ENCODE measurements at places on chromosomes 5 and 9.

- peak; percentile 23 for DNase-seq
Measured at GRCh38 chr9:17057729-17058128, 77.1 kb upstream of the CNTLN start.

DNA sequence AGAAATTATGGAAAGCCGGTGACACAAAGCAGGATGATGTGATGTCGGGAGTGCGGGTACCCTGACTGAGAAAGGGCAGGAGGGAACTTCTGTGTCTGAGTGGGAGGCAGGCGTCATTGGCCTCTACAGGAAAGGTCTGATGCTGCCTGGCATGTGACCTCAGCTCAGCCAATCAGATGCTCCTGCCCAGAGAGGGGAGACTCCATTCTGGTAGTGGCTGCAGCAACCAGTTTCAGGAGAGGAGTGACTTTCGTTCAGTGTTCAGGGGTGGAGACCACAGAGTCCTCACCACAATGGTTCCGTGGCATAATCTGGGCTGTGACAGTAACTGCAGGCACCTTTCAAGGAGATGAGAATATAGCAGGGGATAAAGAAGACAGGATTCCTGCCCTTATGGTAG, 6.7 kb upstream of the SFXN1 start:
- DNase-seq: no peak

DNA sequence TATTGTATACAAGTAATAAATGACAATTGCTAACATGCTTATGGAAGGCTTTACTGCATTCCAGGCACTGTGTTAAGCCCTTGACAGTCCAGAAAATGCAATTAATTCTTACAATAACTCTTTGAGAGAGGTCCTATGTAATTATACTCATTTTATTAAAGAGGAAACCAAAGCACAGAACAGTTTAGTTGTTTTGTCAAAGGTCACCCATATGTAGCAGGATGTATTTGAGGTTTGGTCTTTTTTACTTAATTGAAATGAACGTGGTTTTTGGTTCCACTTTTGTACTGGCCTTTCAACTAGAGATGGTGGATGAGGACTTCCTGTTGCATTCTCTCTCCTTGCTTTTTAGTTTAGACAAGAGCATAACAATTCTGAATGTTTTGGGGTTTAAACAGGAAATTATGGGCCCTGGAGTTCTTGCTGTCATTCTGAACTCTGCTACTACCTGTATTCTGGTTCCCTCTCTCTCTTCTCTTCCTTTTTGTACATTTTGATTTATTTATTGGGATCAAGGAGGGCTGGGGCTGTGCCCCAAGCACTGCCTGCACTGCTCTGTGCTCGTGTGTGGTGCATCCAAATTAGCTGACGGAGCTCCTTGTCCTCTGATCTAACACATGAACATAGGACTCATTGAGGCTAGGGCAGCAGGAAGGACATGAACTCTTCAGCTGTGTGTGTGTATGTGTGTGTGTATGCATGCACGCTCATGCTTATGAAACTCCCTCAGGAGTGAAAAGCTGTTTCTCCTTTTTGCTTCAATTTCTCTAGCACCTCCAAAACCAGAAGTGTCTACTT, 47.4 kb downstream of the SLC28A3 start:
- no peak for DNase-seq

GRCh38 chr5:153746440-153746839, 256.0 kb downstream of the GRIA1 start:
- DNase-seq: no peak

DNA sequence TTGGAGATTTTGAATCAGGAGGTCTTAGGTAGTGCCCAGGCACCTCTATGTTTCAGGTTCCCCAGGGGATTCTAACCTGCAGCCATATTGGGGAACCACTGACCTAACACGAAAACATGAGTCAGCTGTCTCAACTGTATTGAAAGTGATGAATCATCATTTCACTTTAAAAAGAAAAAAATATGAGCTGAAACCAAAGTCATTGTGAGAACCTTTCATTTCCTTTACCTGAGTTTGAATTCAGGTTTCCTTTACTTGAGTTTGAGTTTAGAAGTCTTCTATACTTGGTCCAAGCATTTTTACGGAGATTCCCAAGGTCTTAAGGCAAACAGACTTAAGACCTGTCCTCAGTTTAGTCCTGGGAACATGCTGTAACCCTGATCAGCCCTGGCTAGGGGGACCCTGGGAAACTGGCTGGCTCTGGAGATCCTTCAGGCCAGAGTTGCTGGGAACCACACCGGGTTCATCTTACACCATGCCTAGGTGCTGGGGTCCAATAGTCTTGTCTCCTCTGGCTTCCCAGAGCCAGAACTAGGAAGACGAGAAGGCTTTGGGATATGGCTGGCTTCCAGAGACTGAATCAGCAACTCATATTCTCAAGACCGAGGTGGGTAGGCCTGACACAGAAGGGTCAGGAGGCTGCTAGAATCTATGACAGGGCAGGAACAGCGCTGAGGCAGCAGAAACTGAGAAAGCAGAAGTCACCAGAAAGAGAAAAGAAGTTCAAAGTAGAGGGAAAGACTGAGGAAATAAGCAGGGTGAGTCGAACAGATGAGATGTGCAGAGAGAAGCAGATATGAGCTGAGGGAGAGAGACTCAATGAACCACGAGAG, 16.4 kb upstream of the PDCD1LG2 start:
- no peak for DNase-seq

GRCh38 chr5:2000591-2000990, 117.9 kb upstream of the IRX4 start:
- no peak for DNase-seq

DNA sequence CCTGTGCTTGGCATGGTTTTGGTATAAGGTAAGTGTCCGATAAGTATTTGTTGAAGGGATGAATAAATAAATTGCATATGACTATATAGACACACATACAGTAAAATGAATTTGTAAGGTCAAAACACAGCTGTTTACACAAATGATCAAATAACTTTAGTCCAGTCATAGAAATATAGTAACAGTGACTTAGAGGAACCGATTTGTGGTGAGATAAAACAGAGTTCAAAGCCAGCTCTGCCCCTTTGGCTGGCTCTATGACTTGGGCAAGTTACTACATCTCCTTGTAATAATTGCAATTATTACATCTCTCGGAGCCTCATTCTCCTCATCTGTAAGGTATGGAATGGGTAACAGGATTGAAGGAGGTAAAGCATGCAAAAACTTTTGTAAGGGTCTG, 384.0 kb downstream of the PLK2 start:
- DNase-seq: no peak
